ENCODE measurements at places on chromosomes 11 and 22.

DNA sequence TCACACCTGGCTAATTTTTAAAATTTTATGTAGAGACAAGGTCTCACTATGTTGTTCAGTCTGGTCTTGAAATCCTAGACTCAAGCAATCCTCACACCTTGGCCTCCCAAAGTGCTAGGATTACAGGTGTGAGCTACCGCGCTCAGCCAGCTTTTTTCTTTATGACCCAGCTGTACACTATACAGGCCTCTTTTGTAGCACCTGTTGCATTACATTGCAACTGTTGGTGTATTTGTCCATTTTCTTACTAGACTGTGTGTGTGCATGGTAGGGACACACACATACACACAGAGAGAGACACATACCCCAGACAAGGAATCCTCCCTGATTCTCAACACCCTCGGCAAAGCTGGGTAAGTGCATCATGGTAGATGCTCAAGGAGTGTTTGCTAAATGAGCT, 61.7 kb downstream of the NAV2 start:
- no peak for DNase-seq

GRCh38 chr11:126105022-126105747, 42.5 kb upstream of the CDON start:
- no peak for DNase-seq

DNA sequence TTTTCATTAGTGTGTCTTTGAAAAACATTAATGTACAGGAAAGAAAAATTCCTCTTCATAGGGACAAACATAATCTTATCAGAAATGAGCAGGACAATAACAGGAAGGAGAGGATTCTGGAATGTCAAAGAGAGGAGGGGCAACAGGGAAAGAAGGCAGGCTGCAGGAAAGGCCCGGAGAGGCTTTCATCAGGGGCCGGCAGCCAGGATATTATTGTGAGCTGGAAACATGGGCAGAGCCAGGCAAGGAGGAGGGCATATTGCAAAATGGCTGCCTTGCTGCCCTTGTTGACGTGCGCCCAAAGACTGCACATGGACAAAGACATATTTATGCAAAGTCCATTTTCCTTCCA, 433.7 kb downstream of the ETS1 start:
- DNase-seq, result no peak

- no peak for DNase-seq
Measured at GRCh38 chr11:134125507-134125906, 56.6 kb downstream of the JAM3 start.

GRCh38 chr11:119189393-119189792, 4.1 kb downstream of the NHERF4 start:
- no peak for DNase-seq

- no peak for DNase-seq
Measured at GRCh38 chr22:46879083-46879482, 116.6 kb downstream of the TBC1D22A start.

DNA sequence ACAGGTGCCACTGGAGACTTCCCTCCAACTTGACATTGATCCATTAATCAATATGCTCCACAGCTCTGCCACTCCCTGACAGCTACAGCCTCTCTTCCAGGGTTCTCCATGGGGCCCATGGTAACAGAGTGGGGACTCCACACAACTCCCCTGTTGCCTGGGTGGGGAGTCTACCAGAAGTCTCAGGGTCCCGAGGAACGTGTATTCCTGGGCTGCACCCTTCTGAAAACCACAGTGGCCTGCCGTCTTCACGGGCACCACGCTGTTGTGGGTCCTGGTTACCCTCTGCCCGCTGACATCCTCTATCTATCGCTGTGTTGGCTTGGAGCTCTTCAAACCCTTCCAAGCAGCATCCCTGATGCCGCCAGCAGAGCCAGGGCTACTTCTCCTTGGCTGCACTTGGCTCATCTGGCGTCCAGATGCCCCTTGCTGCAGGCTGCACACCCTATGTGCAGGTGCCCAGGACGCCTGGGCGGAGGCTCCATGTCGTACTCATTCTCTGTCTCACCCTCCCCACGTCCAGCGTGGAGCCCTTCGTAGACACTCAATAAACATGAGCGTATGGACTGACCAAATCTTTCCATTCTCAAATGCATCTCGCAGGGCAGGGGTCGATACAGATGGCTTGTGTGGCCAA, 1341.8 kb downstream of the TBC1D22A start:
- no peak for DNase-seq
